ENCODE measurements at places on chromosomes 7 and 10. TPM values are rescaled to one million over a fixed set of nuclear protein-coding genes. Genes with fewer than 3 reads are reported as not detected.

The NKX1-2 gene
- total RNA-seq: not detected

The FOXI2 gene
- not detected for total RNA-seq

The ADRA2A gene
- total RNA-seq: 0.02 TPM

The AMPH gene
- 0.09 TPM for total RNA-seq

The PGAM2 gene
- not detected for total RNA-seq

The PPP1R9A gene
- 3.1 TPM for total RNA-seq

The WEE2 gene
- total RNA-seq: 0.03 TPM

The SLC13A4 gene
- total RNA-seq: not detected

The CCL24 gene
- not detected for total RNA-seq

The ZNF804B gene
- total RNA-seq: not detected

The DHX32 gene
- total RNA-seq: 44.0 TPM

All from A549 treated with CORT108297 at 1 μM for 4 hours (cell line).